ENCODE measurements at places on chromosomes 11 and 22.

GRCh38 chr11:64729851-64730382 is 6.9 kb upstream of the NRXN2 start:
- DNase-seq, result no peak

DNA sequence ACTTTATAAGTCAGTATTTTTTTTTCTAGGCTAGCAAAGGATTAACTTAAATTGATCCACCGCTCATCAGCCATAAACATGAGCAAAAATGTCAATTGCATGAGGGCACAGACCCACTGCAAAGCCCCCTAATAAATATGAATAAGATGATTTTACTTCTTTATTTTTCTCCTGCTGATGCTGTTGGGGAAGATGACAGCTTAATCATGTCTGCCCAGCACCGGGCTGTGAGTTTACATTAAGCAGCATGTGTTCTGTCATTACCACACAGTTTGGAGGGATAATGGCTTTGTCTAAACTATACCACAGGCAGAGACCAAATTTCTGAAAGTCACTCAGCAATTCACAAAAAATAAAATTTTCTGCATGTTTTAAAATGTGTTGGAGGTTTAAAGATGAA is 346.3 kb downstream of the LRRC4C start:
- no peak for DNase-seq

DNA sequence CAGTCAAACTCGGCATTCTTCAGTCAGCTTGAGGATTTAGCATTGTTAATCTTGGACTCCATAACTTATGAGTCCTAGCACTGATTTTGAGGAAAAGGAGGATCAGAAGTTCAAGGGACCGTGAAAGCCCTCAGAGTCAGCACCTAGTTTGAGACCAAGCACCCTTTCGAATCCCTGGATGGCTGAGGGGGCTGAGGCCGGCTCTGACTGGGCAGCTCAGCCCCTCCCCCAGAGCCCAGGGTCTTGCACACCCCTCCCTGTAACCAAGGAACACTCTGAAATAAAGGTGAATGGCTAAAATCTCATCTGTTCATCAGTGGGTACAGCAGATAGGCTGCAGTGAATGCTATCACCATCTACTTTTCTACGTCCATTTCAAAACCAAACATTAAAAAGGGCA is 27.3 kb downstream of the SLC25A18 start:
- DNase-seq, result no peak

- DNase-seq, result no peak
These were observed 13.8 kb upstream of the FAM181B start for GRCh38 chr11:82747471-82747870.

GRCh38 chr11:15141381-15141780 is 26.7 kb downstream of the INSC start:
- DNase-seq, result no peak

DNA sequence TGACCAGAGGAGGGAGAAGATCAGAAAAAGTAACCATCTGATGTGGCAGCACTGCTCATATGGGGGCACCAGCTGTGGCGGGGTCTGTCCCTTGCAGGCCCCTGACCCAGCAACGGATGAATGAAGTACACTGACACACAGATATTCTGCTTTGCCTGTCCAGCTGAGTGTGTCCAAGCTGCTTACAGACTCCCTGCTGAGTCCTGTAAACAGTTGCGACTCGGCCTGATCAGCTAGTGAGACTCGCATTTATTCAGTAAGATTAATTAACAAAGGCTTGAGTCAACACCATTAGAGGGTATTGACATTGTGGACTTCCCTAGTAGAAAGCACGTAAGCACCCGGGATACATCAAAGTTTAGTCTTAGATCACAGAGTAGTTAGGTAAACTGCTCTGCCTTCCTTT is 15.3 kb upstream of the OR10D3 start:
- DNase-seq, result no peak

DNA sequence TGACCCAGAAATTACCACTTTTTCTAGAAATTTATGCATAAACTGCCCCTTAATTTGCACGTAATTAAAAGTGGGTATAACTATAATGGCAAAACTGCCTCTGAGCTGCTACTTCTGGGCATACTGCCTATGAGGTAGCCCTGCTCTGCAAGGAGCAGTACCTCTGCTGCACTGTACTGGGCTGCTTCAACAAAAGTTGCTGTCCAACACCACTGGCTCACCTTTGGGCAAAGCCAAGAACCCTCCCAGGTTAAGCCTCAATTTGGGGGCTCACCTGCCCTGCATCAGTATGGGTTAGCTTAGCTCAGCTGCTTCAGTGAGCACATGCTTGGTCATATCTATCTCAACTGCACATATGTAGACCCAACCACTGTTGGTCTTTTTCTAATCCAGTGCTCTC is 4.5 kb downstream of the DMC1 start:
- DNase-seq, result no peak

DNA sequence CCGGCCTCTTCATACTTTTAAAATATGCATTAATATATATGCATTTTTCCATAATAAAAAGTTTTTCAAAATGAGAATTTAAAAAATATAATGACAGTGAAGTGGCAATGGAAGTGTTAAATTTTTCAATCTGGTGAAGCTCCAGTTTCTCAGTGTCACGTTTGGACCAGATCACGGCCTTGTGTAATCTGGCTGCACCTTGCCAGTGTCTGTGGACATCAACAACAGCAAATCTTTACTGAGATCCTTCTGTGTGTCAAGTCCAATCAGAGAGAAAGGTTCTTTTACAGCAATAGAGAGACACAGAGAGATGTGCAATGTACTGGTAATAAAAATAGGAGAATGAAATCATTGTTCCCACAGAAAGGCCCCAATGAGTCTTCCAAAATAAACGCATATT is 49.8 kb upstream of the PAK1 start:
- no peak for DNase-seq

DNA sequence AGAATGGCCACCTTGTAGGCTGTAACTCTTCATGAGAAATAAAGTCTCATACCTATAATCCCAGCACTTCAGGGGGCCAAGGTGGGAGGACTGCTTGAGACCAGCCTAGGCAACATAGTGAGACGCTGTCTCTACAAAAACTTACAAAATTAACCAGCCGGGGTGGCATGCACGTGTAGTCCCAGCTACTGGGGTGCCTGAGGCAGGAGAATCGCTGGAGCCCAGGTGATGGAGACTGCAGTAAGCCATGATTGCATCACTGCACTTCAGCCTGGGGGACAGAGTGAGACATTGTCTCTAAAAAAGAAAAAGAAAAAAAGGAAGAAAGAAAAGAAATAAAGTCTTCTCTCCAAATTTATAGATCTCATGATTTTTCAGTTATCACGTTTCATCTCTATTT is 4.2 kb upstream of the SLCO2B1 start:
- DNase-seq, result no peak

DNA sequence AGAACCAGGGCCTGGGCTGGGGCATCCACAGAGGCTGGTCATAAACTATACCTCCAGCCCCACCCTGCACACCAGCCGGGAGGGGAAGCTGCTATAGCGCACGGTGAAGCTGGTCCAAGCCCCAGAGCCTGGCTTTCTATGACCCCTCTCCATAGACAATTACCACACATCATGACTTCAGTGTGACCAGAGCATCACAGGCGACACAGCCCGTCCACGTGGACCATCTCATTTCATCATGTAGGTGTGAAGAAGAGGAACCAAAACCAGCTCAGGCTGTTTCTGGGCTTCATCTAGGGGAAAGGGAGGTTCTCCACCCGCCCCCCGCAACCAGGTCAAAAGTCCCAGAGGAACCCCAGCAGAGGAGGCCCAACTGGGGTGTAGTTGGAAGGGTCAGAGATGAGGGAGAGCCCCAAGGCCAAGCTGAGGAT is 3.0 kb downstream of the CXCR5 start:
- DNase-seq, result no peak

GRCh38 chr11:122812638-122813037 is 25.7 kb upstream of the CRTAM start:
- DNase-seq, result no peak

- peak; percentile 45 for DNase-seq
These were observed 21.4 kb upstream of the PANX2 start for GRCh38 chr22:50148991-50149721.

- no peak for DNase-seq
These were observed at the start of the genes BSCL2 and GNG3 for GRCh38 chr11:62707277-62707861. BSCL2 (minus strand) TSS chr11:62707424; CDS start chr11:62707195, 229 bp downstream. GNG3 (plus strand) TSS chr11:62707676; CDS start chr11:62708296, 620 bp downstream.

- DNase-seq, result no peak
These were observed 68.7 kb upstream of the AMPD3 start for GRCh38 chr11:10386361-10386760.

DNA sequence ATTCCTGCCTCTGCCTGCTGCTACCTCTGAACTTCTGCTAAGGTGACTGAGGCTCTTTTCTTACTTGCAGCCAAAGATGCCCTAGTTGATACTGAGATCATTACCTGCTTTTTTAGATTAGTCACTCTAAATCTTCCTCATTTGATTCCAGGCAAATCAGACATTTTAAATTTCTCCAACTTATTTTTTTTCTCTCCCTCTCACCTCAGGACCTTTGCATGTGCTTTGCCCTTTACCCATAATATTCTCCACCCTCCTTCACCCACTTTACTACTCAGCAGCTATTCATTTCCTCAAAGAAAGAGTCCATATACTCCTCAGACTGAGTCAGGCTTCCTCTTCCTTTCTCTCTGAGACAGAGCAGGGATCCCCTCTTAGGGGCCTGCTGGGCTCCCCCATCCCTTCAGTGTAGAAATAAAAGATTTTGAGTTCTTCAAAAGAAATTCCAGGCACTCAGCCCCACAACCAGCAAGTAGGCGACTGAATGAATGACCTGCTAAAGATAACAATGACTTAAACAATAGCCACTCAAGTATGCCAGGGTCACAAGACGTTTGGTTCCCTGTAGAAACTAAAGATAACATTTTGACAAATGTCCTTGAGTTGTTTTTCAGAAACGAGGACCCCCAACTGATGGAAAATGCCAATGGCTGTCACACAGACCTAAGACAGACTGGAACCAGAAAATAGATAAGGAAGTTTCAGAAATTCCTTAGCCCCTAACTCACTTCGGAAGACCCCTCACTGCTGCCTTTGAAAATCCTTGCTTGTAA is 104.2 kb downstream of the MTNR1B start:
- DNase-seq, result no peak

GRCh38 chr11:65786786-65787636 is at the start of gene OVOL1:
OVOL1 (plus strand) TSS chr11:65787063; CDS start chr11:65787374, 311 bp downstream.
- peak; percentile 59 for DNase-seq

DNA sequence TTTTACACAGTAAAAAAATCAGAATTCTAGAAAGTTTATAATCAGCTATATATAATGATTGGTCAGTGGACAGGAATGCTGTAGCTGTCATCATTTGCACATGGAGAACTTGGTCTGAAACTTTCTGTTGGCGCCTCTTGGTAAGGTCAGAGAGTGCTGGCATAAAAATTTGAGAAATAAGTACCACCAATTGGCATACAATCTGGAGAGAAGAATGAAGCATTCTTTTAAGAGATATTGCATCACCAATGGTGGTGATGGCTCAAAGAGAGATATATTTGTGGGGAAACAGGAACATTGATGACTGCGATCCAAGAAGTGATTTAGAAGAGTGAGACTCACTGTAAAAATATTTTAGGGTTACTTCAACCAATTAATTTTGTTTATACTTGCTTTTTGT is 19.8 kb upstream of the OOSP1 start:
- DNase-seq, result no peak

DNA sequence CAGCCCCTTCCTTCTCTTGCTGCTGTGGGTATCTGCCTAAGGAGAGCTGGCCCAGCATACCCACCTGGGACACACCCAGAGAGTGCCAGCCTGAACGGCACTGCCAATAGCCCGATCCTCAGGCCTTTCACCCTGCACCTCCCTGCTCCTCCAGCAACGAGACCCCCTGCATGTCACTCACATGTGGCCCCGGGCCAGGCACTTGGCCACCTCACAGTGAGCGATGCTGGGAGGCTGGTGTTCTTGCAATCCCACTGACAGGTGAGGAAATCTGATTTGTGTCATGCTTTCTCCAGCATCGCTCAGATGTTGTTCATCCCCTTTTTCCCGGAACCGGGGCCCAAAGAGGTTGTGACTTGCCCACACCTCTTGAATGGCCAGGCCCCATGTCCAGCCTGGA is 20.5 kb downstream of the DAGLA start:
- no peak for DNase-seq

DNA sequence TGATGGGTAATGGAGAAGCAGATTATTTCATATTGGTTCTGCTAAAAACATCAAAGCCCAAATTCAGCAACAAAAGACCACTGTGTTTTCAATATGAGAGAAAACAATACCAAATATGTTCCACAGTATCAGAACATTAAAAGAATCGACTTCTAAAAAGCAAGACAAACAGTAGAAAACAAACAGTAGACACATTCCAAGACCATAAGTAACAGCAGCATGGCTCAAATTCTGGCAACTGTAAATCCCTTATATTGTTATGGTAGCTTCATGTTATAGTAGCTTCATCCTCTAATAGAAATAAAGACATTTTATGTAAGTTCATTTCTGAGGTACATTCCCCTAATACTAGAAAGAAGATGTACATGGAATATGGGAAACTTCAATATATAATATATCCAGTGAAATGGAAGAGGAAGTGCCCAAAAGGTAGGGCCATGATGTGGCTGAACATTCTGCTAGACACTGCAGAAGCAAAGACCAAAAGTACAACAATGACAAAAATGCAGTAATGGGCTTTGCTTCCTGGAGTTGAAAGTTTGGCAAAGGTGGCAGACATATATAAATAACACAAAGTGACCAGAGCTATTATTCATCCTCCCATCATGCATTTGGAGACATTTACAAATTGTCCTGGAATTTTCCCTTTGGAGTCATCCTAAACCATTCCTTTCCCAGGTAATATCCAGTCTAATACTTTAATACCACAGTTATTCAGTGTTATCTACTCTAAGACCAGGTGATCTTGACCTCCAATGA is 299.9 kb downstream of the DCDC1 start:
- no peak for DNase-seq

- DNase-seq, result no peak
These were observed 293.9 kb downstream of the GUCY1A2 start for GRCh38 chr11:106724293-106724892.

DNA sequence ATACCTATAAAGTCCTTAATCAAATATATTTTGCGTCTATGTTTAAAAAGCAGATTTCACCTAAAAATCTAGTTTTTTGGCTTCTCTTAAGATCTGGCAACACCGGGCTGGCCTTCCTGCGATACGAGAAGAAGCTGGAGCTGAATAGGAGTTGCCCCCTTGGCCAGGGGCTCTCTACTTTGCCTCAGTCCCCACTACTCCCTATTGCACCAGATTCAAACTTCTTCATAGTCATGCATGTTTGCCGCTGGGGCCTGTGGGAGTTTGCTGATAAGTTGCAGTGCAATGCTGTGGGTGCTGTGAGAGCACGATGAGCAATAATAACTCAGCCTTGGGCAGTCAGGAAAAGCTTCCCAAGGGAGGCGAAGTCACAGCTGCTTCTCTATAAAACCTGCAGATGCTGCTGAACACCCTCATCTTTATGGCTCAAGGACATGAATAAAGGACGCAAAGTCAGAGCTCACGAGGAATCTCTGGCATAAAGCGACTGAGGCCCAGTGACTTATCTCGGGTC is 15.2 kb upstream of the EIF3D start:
- no peak for DNase-seq

DNA sequence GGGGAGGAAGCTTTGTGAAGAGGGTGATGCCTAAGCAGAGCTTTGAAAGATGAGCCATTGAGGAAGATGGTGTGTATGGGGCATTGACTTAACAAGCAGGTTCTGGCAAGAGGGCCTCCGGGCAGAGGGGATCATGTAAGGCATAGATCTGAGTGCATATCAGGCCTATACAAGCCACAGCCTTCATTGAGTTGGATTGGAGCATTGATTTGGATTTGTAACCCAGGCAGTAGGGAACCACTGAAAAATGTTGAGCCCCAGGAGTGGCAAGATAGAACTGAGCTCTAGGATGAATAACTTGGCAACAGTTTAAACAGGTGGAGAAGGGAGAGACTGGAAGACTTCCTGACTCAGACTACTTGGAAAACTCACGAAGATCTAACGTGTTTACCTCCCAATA is 21.4 kb downstream of the PANX1 start:
- DNase-seq, result no peak

All from LNCaP clone FGC (cell line).